ENCODE measurements at places on chromosomes 3 and 15.

GRCh38 chr15:40461958-40462357, 8.8 kb upstream of the CHST14 start:
- DNase-seq, result no peak

DNA sequence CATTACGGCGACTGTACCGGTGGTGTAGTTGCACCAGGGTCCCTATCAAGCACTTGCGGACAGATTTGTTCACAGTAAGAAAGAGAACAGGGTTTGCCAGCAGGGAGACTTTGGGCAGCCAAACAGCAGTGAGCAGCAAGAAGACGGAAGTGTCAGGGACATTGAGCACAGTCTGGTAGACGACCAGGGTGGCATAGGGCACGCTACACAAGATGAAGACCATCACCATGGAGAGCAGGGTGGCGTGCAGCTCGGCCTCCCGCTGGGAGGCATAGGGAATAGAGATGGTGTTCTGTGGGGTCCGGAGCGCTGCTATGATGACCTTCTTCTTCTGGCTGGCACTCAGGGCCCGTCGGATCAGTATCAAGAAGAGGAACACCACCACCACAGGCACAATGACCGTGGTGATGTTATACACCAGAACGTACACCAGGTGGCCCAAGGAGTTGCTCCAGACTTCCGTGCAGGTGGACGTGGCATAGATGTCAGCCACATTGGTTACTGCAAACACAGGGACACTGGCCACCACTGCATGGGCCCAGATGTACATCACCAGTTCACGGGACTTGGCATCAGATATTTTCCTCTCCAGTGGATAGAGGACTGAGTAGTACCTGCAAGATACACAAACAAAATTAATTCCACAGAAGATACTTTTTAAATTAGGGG, 19.1 kb upstream of the FSIP1 start:
- no peak for DNase-seq

DNA sequence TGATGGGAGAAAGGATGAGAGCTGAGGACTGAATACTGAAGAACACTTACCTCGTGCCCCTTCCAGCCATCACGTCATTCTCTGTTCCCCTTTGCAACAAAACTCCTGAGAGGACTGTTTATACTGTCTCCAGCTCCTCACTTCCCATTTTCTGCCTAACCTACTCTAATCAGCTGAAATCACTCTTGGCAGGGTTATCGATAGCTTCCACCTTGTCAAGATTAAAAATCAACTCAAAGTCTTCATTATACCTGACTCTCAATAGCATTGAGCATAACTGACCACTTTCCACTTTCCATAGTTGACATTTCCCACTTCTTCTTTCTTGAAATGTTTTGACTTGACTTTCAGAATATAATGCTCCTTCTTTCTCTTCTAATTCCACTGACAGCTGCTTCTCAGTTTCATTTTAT, 4.3 kb downstream of the BTBD1 start:
- no peak for DNase-seq

- no peak for DNase-seq
Observed at GRCh38 chr15:83018436-83018835, 7.0 kb upstream of the C15orf40 start.

DNA sequence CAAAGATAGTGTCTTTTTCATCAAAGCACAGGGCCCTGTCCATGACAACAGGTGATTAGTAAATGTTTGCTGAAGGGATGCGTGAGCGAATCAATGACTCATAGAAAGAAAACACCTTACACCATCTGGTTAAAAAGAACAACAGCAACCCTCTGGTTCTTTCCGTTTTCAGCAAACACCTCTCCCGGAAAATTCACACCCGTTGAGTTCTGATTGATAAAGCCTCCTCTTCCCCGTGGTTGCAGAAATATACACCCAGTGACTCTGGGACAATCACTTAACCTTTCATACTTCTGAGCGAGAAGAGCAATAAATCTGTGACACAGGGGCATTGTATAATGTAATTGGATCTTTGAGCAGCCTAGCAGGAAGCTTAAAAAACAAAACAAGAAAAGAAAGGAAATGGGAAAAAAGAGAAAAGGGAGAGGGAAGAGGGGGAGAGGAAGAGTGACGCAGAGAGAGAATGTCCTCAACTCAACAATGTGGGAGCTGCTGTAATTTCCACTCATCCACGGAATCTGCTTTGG, 37.6 kb downstream of the ADAMTS9 start:
- DNase-seq, result no peak

- DNase-seq, result no peak
Observed at GRCh38 chr3:130569461-130570365, 52.7 kb downstream of the COL6A6 start.

GRCh38 chr3:165259541-165260193, 63.5 kb upstream of the SLITRK3 start:
- no peak for DNase-seq

- no peak for DNase-seq
Observed at GRCh38 chr3:194761384-194761783, 75.7 kb downstream of the FAM43A start.

GRCh38 chr3:195160257-195160898, 110.6 kb downstream of the XXYLT1 start:
- no peak for DNase-seq

DNA sequence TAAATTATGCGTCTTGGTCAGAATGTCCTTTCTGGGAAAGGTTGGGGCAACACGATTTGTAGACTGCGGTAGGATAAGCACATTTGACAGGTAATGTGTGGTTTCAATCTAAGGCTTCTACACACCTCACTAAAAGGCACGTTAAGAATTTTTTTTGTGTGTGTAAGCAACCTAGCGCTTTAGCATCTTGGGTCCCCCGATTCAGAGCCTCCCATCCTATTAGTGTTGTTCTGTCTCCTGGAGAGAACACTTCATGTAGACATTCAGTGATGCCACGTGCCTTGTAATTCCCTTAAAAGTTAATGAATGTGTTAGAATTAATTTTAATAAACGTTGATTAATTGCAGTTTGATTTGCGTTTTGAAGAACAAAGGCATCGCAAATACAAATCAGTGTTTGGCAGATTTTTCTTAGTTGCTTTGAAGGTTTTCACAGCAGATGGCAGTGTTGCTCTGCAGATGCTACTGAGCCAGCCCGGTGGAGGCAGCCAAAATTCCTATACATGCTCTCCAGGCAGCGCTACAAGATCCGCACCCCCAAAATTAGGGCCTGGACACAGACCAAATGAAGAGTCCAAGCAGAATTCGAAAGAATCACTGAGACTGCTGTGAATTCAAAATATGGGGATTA, 63.5 kb downstream of the OTOL1 start:
- DNase-seq, result no peak

DNA sequence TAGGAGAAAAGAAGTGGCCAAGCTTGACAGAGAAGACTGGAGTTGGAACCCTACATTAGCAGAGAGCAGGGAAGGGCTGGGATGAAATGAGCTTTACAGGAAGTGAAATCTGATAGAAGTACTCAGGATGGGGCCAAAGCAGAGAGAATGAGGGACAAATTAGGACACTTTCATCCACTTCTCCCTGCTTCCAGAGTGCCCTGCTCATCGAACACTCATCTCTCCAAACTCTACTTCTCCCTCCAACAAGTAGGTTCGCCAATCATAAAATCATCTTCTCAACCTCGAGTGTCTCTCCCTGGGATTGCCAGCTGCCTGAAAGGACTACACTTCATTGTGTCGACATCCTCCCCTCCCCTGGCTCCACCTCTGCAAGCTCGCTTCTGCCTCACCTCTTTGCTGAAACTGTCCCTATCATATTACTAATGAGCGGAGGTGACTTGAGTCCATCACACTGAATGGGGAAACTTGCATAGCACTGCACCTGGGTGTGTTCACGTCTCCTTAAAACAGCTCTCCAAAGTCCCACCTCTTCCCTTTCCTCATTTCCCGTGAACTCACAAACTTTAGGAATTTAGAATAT, 365.8 kb downstream of the FOXP1 start:
- DNase-seq, result no peak

GRCh38 chr3:72516361-72516760, 331.9 kb downstream of the SHQ1 start:
- no peak for DNase-seq

DNA sequence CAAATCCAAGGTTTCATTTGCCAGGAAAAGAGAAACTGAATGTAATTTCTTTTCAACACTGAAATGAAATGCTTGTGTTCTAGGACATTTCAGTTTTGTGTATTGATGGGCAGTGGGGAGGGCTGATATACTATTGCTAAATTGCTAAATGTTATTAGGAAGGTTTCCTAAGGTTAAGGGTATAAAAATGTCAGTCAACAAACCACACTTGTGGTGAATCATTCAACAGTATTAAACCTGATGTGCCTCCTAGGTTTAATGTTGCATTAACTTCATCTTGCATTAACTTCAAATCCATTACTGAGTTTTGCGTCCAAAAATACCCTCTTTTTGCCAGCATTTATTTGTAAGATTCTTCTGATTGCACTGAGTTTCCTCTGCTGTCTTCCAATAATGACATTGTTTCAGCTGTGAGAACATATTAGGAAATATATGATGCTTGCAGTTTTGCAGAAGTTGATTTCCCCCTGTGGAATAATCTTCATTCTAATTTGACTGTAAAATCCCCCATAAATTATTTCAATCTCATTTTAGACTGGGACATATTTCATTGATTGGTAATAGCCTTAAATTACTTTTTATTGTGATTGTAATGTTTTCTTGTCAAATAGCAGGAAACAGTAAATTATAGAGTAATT, 758.3 kb downstream of the GBE1 start:
- DNase-seq, result no peak

GRCh38 chr3:66052721-66053549, 14.2 kb upstream of the MAGI1 start:
- no peak for DNase-seq

GRCh38 chr3:84439476-84439875, 519.3 kb upstream of the CADM2 start:
- no peak for DNase-seq

GRCh38 chr3:9600597-9600996, 47.0 kb upstream of the LHFPL4 start:
- DNase-seq, result no peak

GRCh38 chr15:67548236-67548852, 5.8 kb downstream of the MAP2K5 start:
- DNase-seq, result no peak

GRCh38 chr15:32838338-32838737, 120.5 kb downstream of the GREM1 start:
- DNase-seq, result no peak

- no peak for DNase-seq
Observed at GRCh38 chr3:36282766-36283165, 97.5 kb upstream of the STAC start.

DNA sequence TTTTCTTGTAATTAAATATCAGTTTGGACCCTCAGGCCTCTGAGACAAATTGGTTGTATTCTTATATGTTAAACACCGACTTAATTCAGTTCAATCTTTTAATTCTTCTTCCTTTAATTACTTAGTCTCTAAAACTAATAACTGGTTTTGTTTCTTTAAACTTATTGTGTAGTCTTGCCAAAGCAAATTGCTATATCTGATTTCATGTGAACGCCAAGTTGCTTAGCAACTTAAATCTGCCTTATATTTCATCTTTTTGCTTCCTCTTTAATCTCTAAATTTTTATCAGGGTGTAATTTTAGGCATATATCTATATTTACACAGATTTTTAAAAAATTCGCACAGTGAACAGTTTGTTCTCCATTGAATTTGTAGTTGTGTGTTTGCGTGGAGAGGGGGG, 82.2 kb downstream of the CADM2 start:
- no peak for DNase-seq

DNA sequence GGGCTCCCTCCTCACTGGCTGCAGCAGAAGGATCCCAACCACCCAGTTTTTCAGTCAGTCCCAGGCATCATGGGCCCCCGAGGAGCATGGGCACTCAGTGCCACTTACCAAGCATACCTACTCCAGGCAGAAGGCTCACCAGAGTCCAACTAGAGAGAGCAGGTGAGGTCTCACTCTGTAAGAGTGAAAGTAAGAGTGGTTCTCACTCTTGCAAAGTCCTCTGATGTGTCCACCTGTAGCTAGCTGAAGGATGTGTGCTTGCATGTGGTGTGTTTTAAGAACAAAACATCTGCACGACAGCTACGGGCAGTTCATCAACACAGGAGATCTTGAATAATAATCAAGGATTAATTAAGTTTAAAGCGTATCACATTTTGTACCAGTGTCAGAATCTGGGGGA, 49.7 kb downstream of the CCK start:
- DNase-seq, result no peak

DNA sequence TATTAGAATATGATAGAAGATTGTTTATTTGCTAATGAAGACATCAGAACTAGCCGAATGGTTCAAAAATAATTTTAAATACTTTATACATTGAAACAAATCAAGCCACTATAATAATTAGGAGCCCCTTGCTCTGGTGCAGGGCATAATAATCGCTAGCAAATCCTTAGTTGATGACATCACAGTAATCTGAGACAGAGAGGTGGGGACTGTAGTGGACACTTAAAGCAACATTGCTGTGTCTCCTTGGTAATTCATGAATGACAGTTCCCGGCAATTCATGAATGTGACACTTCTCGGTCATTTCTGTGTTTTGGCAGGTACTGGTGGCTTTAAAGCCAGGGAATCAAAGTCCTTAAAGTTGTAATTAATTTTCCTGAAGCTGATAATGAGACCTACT, 114.3 kb downstream of the PPM1L start:
- DNase-seq, result no peak

DNA sequence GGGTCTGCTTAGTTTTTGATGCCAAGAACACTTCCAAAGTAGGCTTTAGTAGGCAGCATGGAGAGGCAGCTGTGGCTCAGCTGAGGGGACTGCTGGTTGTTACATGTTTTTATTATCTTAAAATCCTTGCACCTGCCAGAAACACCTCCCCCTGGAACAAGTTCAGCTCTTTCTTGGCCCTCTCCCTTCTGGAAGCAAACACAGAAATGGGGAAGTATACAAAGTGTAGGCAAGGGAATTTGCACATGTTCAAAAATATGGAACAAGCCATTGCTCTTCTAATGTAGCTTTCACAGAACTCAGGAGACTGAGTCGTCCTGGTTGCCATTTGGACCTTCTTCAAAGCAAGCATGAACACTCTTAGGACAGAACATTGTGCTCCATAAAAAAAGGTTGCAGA, 169.1 kb upstream of the SEMA6D start:
- DNase-seq, result no peak

- no peak for DNase-seq
Observed at GRCh38 chr3:171747223-171747920, 62.9 kb downstream of the PLD1 start.

DNA sequence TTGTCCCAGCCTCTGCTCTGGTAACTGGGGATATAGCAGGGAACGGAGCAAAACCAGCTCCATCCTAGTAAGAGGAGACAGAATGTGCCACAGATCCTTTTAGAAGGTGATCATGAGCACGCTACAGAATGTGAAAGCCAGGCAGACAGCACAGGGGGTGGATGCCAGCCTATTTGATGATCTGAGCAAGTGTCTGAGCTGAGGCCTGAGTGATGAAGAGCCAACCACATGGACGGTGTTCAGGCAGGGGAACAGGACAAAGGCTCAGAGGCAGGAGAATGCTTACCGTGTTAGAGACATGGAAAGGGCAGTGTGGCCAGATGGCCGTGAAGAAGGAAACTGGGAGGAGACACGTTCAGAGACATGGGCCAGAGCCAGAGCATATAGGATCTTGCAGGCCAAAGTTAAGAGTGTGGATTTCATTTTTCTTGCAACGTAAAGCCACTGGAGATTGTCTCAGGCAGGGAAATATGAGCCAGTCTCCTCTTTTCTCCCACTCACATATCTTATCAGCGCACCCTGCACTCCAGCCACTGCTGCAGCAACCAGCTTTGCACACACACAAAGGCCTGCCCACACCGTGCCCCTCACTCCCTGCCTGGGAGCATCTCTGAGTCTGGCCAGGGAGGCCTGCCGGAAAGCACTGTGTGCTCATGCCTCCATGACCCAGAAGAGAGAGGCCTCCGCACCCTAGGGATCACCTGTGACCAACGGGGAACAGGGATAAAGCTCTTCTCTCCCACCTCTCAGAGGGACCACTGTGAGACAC, 20.1 kb downstream of the RAB43 start:
- DNase-seq, result no peak
